Adrenal gland (tissue), 19 donors: ENCODE measurements at places on chromosomes 7 and 10.

DNA sequence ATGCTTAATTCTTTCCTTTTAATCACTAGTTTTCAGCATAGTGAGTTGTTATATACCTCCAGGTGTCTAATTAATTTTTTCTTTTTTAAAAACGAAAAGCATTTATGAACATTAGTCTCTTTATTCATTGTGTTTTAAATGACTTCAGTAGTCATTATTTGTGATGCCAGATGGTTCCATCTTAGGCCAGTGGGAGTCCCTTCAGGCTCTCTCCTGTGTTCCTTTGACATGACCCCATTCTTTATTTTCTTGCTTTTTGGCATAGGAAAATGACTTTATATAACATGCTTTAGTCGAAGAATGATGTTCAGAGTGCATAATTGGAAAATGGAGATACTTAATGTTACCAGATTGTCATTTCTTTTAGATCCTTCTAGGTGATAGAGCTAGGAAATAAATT lies 24.4 kb downstream of the MKLN1 start:
- DNase-seq = no peak

- no peak for DNase-seq
These were observed 166.0 kb upstream of the ANK3 start for GRCh38 chr10:60555700-60556099.

- no peak for DNase-seq
These were observed 320.6 kb downstream of the FRMD4A start for GRCh38 chr10:14010101-14010558.

DNA sequence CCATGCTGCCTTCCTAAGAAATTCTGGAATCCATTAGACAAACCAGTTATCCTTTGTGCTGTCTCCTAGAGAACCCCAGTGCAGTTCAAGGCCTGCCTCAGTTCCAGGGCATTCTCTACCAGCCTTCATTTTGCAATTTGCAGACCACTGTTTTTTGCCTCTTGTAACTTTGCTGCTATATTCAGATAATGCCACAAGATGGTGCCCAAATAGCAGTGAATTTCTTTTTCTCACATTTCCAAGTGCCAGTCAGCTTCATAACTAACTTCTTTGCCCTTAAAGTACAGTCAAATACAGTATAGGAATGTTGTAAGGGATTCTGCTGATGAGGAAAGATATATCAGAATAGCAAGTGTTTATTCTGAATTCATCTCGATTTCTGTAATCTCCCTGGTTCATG lies 25.2 kb downstream of the LOXL4 start:
- no peak for DNase-seq

DNA sequence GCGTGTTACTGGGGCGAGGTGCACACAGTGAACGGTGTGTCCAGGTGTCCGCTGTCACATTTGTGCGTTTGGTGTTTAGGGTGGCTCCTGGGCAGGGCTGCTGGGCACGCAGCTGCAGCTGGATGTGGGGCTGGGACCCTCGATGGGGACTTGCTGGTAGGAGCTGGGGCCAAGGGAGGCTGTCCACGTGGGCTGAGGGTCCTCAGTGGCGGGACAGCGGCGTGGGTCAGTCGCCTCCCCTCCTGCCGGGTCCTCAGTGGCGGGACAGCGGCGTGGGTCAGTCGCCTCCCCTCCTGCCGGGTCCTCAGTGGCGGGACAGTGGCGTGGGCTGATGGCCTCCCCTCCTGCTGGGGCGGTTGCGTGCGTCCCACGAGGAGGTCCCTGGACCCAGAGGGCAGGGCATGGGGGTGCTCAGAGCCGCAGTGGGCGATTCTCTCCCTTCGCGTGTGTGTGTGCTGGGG lies 68.5 kb downstream of the INPP5A start:
- no peak for DNase-seq

- no peak for DNase-seq
These were observed 349.5 kb upstream of the ZNF32 start for GRCh38 chr10:43998021-43998809.

DNA sequence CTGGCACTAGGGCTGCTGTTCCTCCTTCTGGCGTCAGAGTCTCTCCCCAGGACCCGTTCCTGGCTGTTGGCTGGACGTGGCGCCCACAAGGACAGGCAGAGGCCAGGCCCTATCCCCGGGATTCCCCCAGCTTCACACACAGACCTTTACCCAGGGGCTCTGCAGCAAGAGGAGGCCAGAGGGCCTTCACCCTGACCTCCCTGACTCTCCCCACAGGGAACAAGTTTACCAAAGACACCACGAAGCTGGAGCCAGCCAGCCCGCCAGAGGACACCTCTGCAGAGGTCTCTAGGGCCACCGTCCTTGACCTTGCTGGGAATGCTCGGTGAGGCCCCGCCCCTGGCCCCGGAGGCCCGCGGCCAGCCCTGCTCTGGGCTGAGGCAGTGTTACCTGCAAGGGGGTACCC lies 82.2 kb downstream of the GTF2IRD1 start:
- DNase-seq = no peak

DNA sequence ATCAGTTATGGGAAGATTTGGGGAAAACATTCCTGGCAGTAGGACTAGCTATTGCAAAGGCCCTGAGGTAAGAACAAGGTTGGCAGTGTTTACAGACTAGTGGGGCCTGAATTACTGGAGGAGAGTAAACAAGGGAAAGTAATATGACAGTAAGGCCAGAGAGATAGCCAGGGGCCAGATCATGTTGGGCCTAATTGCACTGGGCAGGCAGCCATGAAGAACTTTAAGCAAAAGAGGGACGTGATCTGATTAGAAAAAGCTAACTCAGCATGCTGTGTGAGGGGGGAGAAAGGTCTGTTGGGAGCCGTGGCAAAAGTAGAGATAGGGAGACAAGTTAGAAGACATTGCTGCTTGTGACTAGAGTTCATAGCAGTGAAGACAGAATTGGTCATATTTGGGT lies 9.2 kb downstream of the NUP42 start:
- DNase-seq = no peak

GRCh38 chr10:74704629-74705357 lies 121.6 kb upstream of the KAT6B start:
- DNase-seq = no peak

DNA sequence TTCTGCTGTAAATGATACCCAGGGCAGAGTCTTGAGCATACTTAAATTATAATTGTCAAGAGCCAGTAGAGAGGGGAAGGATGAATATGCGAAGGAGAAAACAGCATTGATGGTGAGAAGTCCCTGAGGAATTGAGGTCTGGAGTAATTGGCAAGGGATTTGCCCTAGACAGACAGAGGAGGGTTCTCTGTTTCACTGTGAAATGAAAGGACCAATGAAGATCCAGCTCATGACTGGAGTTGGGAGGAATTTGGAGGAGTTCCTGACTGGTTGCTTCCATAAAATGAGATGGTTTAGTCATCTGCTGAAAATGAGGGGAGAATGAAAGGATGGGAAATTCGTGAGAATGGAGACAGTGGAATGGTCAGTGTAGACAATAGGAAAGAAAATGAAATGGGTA lies 6.8 kb downstream of the PRPF18 start:
- DNase-seq = no peak

- no peak for DNase-seq
These were observed 550.0 kb downstream of the MDFIC start for GRCh38 chr7:115471891-115472290.

DNA sequence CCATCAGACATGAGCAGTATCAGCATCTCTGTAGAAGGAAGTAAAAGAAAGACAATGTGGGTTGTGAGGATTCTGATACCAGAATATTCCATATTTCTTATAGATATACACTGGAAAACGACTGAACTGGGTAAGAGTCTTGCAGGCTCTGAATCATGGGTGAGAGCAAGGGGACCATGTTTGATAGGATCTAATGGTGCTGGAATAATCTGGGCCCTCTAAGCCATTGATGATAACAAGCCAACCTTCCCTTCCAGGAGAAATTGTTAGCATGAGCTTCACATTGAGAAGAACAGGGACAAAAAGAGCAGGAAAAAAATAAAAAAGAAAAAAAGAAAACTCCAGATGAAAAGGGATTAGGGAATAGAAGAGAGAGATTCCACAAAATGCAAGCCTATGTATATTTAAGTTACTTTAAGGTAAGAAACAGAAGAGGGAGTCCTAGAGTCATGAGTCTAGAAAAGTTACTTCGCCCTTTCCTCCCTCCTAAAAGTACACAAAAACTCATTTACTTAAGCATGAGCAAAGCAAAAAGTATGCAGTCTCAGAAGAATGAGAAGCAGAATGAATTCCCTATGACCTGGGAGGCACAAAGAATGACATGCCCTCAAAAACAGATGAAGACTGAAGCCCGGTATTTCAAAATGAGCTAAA lies 181.9 kb downstream of the TMEM26 start:
- DNase-seq = no peak

GRCh38 chr10:6386346-6386745 lies 183.6 kb downstream of the PFKFB3 start:
- peak; percentile 49 for DNase-seq

DNA sequence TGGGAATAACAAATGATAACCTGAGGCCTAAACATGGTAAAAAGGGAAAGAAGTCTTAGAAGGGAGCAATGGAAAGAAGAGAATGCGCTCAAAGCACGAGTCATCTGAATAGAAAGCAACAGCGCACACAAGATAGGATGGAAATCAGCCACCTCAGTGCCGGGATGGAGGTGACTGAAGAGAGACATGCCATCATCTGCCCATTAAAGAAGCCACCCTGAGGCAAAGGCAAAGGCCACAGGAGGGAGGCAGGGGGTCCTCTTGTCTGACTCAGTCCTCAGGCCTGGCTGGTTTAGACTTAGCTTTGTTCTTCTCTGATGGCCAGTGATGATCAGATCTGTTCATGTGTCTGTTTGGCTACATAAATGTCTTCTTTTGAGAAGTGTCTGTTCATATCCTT lies 180.6 kb downstream of the CHCHD3 start:
- no peak for DNase-seq

- DNase-seq = no peak
These were observed 33.9 kb downstream of the MTPN start for GRCh38 chr7:135943134-135943879.

GRCh38 chr10:103850572-103850895 lies 4.8 kb downstream of the SH3PXD2A start:
- DNase-seq = no peak

DNA sequence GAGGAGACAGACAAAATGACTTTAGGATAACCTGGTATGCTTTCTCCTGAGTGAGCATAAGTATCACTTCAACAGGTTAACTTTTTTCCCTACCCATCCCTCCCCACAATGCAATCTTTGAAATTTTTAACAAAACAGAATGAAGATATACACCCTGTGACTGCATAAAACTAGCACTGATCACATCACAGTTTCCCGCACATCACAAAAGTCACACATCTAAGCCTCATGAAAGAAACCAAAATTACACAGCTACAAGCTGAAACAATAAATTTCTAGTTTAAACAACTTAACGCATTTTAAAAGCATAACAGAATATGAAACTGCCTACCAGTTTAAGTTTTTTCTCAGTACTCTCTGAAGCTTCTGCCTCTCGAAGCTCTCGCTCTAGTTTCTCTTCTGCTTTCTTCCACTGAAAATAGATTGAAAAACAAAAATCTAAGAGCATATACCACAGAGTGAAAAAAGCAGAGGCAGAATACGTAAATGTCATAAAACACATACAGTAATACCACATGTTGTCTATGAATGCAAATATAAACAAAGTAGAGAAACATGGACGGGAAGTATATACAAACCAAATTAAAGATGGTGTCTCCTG lies 18.1 kb downstream of the NOC3L start:
- DNase-seq = no peak

DNA sequence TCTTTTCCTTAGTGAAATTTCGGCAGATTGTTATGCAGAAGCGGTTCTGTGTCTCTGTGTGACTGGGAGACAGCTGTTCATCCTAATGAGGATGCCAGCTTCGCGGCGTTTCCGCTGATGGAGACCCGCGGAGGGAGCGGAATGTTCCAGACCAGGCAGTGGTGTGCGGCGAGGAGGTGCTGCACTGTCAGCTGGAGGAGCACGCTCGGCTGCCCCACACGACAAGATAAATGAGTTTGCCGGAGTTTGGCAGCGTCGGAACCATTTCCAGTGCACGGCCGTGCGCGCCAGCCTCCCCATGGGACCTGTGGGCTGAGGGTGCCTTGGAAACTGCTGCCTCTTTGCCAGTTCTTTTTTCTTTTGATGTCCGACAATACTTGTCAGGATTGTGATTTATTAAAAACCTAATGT lies 64.6 kb downstream of the WDR37 start:
- peak; percentile 55 for DNase-seq

DNA sequence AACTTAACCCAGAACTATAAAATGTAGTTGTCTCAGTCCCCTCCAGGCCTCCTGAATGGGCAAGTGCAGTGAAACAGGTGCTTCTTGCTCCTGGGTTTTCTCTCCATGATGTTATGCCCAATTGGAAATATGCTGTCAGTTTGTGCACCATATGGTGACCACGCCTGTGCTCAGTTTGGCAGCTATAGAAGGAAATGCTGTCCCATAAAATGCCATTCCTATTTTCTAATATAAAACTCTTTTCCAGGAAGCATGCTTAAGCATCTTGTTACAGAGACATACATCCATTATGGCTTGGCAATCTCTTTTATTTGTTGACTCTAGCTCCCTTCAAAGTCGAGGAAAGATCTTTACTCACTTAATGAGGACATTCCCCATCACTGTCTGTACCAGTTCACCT lies 45.2 kb downstream of the FGFBP3 start:
- DNase-seq = no peak

GRCh38 chr10:130169136-130169859 lies 33.1 kb downstream of the GLRX3 start:
- no peak for DNase-seq

- DNase-seq = no peak
These were observed 231.8 kb downstream of the BMPER start for GRCh38 chr7:34137176-34137575.

DNA sequence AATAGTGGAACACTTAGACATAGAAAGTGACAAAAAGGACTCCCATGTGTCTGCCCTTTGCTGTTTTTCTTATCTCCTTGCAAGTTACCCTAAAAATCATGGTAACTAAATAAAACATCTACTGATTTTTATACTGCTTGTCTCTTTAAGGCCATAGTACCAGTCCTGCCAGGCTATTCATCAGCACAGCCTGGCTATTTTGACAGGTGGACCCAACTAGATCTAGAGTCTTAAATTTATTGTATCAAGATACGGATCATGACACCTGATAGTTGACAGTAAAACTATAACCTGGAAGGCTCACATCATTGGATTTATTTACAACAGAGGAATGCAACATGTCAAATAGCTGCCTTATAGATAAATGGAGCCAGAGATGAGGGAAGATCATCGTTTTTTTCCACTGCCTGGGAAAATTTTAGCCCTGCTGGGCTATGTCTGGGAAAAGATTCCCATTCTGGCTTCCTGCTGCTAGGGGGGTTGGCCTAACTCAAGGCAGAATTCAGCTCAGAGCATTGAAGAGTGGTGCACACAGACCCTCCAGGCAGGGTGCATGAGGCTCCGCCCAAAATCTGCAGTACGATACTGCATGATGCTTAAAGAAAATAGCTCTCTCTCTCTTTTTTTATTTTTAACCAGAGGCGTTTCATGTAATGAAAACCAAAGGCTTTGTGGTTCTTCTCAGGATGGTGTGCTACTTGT lies 292.0 kb upstream of the FZD8 start:
- no peak for DNase-seq

- DNase-seq = no peak
These were observed 10.0 kb upstream of the FGL2 start for GRCh38 chr7:77209479-77210139.
